ENCODE measurements at places on chromosomes 5 and 9.

DNA sequence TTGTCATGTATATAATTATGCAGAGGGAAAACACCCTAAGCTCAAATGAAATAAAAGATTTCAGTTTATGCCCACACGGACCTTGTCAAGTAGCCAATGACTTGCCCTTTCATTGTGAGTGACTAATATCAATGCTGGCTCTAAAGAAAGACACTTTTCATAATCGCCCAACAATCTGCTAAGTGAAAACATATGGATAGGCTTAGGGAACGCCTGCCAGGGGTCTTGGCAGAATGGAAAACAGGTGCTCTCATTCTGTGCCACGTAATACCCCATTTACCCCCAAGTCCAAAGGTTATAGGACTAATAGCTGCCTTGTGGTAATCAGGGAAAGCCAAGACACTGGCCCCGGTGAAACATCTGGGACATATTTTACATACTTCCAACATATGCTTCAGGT lies 157.7 kb downstream of the SLF1 start:
- H3K27me3 ChIP-seq = peaks cover 36% of the 10 kb centered on the region
- no peaks in the 10 kb centered on the region for H3K4me1 ChIP-seq
- no peak overlapping the region for H3K27ac ChIP-seq
- H3K4me3 ChIP-seq = no peak overlapping the region
- DNase-seq = no peak

GRCh38 chr5:150323092-150323491 lies 20.4 kb upstream of the ARSI start:
- DNase-seq = no peak
- H3K27me3 ChIP-seq = peaks cover 11% of the 10 kb centered on the region
- H3K4me1 ChIP-seq = peaks cover 6% of the 10 kb centered on the region
- H3K4me3 ChIP-seq = no peak overlapping the region
- no peaks in the 10 kb centered on the region for H3K36me3 ChIP-seq

- no peak for DNase-seq
- H3K4me1 ChIP-seq = peaks cover 67% of the 10 kb centered on the region
- peaks cover 8% of the 10 kb centered on the region for H3K27me3 ChIP-seq
Measured at GRCh38 chr9:91042541-91042940, 240.9 kb downstream of the SYK start.

DNA sequence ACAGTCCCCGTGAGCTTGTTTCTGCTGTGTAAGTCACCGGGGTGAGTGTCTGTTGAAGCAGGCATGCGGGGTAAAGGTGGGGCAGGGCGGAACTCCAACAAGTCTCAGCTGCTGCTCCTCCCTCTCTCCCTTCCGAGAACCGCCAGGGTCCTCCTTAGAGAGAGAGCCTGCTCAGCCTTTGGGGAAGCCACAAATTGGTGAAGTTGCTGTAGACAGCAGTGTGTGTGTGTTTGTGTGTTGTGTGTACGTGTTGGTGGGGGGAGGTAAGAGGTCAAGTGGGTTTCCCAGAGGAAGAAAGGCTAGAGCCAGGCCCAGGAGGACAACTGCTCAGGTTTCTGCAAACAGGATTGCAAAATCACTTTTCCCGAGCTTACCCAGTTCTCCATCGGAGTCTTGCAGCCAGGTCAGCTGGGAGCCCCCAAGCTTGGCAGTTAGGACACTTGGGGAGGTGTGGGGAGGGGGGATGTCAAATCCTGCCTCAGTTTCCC lies 38.9 kb upstream of the DAB2IP start:
- no peak for DNase-seq
- no peaks in the 10 kb centered on the region for H3K36me3 ChIP-seq
- H3K27ac ChIP-seq = no peak overlapping the region
- H3K4me1 ChIP-seq = peaks cover 15% of the 10 kb centered on the region
- peaks cover 27% of the 10 kb centered on the region for H3K27me3 ChIP-seq
- no peak overlapping the region for H3K4me3 ChIP-seq

DNA sequence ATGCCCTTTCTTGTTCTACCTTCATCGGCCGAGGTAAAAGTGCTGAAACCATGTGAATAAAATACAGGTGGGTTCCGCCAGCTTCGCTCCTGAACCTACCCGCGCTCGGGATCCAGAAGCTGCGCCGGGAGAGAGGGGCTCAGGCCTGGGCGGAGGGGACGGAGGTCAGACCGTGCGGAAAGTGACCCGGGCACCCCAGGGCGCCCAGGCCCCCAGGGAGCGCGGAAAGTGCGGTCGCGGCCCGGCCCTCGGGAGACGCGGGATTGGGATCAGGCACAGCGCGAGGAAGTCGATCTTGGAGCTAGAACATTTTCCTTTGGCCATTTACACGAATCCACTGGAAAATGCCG lies 329 bp downstream of the SYK start:
- peak overlapping the region; percentile 9 for H3K4me3 ChIP-seq
- H3K27me3 ChIP-seq = peaks cover 83% of the 10 kb centered on the region
- DNase-seq = no peak
- no peaks in the 10 kb centered on the region for H3K36me3 ChIP-seq
- peaks cover 5% of the 10 kb centered on the region for H3K4me1 ChIP-seq

- no peaks in the 10 kb centered on the region for H3K4me1 ChIP-seq
- no peak for DNase-seq
- peaks cover 7% of the 10 kb centered on the region for H3K27me3 ChIP-seq
- H3K36me3 ChIP-seq = no peaks in the 10 kb centered on the region
- H3K4me3 ChIP-seq = no peak overlapping the region
- H3K27ac ChIP-seq = no peak overlapping the region
Measured at GRCh38 chr5:137315534-137316345, 183.4 kb downstream of the SPOCK1 start.

DNA sequence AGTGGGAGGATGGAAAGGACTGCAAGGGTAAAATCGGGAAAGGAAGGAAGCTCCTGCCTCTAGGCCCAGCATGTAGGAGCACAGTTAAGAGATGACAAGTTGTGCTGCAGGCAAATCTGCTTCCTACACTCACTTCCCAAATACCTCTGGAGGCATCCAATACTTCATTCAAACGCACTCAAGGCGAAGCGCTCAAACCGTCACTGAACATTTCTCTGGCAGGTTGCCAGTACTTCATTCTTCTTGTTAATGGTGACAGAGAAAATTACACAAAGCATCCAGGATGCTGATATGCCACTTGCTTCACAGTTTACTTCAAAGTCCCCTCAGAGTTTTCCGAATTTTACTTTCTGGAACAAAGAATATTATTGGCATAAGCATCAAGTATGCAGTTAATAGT lies 59.8 kb downstream of the NREP start:
- no peak overlapping the region for H3K27ac ChIP-seq
- no peaks in the 10 kb centered on the region for H3K36me3 ChIP-seq
- no peak overlapping the region for H3K4me3 ChIP-seq

DNA sequence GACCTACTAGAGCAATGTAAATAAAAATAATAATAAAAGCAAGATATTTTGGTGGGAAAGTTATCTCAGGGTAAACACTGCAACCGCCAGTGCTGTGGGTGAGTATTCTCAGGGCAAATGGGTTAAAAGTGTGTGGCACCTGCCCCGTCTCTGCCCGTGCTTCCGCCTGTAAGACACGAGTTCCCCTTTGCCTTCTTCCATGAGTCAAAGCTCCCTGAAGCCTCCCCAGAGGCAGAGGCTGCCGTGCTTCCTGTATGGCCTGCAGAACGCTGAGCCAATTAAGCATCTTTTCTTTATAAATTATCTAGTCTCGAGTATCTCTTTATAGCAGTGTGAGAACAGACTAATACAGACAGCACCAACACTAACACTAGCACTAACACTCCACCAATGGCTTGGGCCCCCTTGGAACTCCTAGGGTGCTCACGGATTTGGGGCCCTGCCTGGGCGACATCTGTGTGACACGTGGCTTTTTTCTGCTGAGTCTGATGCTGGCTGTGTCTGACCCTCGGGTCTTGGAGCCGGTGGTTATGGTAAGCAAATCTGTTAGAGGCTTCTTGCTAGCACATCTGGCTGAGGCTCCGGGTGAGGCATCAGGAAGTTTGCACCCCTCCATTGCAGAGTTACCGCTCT lies 10.6 kb downstream of the PLEKHG4B start:
- no peak overlapping the region for H3K27ac ChIP-seq
- H3K4me3 ChIP-seq = no peak overlapping the region
- H3K36me3 ChIP-seq = no peaks in the 10 kb centered on the region
- peaks cover 10% of the 10 kb centered on the region for H3K27me3 ChIP-seq
- no peaks in the 10 kb centered on the region for H3K4me1 ChIP-seq
- no peak for DNase-seq
